Progenitor cell of endocrine pancreas (in vitro differentiated cells): ENCODE measurements at places on chromosomes 1 and 21.

DNA sequence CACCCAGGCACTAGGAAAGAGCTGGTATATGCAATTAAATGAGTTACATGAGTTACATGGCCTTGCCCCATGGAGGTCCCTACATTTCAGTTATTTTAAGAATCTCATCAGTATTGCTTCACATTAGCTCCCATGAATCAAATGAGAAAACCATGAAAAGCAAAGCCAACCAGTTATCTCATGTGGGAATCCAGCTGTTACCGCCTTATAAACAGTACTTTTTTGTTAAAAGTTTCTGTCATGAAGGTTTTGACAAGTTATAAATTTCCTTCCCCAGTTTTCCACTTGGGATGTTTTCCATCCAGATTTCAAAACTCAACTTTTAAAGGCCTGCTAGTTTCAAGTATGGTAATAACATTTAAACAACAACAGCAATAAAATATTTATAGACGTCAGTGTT lies 544.8 kb downstream of the NUF2 start:
- DNase-seq: no peak

GRCh38 chr1:15224259-15224869 lies 22.7 kb upstream of the FHAD1 start:
- no peak for DNase-seq

GRCh38 chr1:208303743-208304712 lies 59.8 kb upstream of the PLXNA2 start:
- DNase-seq: no peak

GRCh38 chr1:52348704-52349300 lies 17.2 kb downstream of the CC2D1B start:
- DNase-seq: no peak

DNA sequence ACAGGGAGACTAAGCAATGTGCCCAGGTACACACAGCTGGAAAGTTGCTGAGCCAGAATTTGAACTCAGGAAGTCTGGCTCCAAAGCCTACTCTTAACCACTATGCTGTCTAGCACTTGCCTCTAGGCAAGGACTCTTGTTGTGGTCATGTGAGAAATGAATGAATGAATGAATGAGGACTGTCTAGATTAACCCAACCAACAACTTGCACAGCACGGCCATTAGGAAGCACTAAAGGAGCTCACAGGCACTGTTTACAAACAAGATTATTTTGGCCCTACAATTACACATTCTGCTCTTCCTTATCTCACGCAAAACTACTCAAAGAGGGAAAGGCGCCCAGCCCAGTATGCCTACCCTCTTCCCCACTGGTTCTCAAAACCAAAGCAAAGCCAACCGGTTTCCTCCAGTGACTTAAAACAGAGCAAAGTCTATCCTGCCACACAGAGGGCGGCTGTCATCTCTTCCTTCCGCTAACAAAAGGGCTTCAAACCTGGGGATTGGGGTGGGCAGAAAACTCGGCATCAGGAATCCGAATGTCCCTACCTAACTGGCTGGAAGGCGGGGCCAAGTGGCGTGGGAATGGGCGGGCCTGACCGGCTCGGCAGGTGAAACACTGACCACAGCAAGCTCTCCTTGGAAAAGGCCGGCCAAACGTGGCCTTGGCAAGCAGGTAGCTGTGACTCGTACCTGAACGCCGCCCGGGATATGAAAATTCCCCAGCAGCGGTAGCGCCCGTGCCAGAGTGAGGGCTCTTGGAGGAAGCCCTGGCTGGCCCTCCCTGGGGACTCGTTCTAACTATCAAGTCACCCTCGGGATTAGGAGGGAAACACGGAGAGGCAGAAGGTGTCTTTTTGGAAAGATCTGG lies 948 bp downstream of the STK40 start:
- peak; percentile 55 for DNase-seq

- DNase-seq: no peak
These were observed 153.8 kb downstream of the HHAT start for GRCh38 chr1:210482491-210482890.

- DNase-seq: no peak
These were observed 139.9 kb downstream of the PEX14 start for GRCh38 chr1:10614377-10615225.

- no peak for DNase-seq
These were observed 290.4 kb upstream of the POU3F1 start for GRCh38 chr1:38336961-38337360.

DNA sequence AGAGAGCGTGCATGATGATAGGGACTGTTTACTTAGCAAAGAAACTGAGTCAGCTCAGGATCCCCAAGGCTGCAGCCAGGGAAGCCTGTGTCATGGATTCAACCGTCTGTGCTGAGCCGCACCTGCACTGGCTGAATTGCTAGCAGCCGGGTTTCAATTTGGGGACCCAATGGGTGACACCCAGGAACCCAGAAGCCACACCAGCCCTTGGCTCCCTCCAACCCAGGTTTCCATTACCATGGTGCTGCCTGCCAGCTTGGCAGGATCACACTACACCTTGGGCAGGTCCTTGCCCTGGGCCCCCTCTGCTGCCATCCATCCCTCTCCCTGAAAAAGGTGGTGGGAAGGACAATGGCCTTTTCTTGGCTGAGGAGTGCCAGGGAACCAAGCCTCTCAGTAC lies 64.0 kb upstream of the CLDN14 start:
- no peak for DNase-seq

- no peak for DNase-seq
These were observed 496.2 kb upstream of the RGS18 start for GRCh38 chr1:191662051-191662450.

- no peak for DNase-seq
These were observed 178.5 kb upstream of the GALNT2 start for GRCh38 chr1:229888561-229889001.

DNA sequence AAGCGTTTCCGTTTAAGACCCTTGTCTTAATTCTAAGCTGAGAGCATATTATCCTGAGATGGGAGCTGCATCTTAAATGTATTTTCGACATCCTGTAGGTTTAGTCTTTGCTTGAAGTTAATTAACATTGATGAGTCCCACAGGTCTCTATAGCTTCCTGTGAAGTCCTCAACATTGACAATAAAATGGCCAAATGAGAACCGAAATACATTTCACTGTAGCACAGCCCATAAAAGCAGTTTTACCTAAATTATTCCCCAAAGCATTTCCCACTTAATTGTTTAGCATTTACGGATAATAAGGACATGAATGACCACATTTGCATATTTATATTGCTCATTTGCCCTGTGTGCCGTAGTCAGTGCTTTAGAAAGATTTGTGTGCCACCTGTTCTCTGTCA lies 116.4 kb downstream of the CRB1 start:
- DNase-seq: no peak

- no peak for DNase-seq
These were observed 46.9 kb downstream of the CR1L start for GRCh38 chr1:207691841-207692240.

GRCh38 chr1:234864116-234864515 lies 254.1 kb upstream of the IRF2BP2 start:
- no peak for DNase-seq

DNA sequence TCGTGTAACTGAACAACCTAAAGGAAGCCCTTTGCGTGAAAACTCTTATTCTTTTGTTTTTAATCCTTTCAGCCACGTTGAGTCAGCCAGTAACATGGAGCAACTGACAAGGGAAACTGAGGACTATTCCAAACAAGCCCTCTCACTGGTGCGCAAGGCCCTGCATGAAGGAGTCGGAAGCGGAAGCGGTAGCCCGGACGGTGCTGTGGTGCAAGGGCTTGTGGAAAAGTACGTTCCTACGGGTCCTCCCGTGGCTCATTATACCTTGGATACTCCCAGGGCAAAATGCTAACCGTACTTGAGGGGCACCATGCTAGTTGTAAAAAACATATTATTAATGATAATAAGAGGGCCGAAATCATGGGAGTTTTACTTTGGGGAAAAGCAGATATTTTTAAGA lies 49.4 kb downstream of the LAMC2 start:
- DNase-seq: no peak

DNA sequence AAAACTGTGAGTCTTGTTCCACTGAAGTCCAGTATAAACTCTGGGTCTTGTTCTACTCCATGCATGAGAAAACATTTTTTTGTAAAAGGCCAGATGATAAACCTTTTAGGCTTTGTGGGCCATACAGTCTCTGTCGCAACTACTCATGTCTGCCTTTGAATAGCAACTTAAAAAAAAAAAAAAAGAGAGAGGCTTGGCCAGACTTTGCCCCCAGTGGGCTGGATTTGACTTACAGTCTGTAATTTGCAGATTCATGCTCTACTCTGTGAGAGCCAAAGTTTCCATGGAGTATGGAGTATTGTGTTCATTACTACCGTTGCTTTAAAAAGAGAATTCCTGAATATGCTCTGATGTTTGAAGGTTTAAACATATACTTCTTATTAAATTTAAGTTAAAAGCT lies 654.9 kb upstream of the PKN2 start:
- DNase-seq: no peak

GRCh38 chr1:213604477-213604876 lies 383.3 kb upstream of the PROX1 start:
- no peak for DNase-seq
